Activated CD8-positive, alpha-beta T cell treated with anti-CD3 and anti-CD28 coated beads, Interleukin-2, amount 10 ng/mL, durations not matched to agents 7 days and 5 days (primary cell): ENCODE measurements at places on chromosomes 6 and 20.

GRCh38 chr6:22413681-22414311 is 117.0 kb upstream of the PRL start:
- no peak for DNase-seq

DNA sequence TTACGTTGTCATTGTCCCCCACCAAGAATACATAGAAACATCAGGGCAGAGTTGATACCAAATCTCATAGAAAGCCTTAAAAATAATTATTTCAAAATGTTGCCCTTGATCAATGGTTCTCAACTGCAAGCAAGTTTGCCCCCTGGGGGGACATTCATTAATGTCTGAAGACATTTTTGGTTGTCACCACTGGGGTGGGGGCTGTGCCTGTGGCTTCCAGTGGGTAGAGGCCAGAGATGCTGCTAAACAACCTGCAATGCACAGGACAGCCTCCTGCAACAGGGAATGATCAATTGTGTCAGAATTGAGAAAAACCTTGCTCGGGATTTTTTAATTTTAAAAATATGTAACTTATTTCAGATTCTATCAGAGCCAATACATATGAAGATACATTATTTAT is 130.6 kb upstream of the DOK5 start:
- DNase-seq = no peak

GRCh38 chr6:129597023-129597713 is 112.8 kb downstream of the ARHGAP18 start:
- DNase-seq = no peak

DNA sequence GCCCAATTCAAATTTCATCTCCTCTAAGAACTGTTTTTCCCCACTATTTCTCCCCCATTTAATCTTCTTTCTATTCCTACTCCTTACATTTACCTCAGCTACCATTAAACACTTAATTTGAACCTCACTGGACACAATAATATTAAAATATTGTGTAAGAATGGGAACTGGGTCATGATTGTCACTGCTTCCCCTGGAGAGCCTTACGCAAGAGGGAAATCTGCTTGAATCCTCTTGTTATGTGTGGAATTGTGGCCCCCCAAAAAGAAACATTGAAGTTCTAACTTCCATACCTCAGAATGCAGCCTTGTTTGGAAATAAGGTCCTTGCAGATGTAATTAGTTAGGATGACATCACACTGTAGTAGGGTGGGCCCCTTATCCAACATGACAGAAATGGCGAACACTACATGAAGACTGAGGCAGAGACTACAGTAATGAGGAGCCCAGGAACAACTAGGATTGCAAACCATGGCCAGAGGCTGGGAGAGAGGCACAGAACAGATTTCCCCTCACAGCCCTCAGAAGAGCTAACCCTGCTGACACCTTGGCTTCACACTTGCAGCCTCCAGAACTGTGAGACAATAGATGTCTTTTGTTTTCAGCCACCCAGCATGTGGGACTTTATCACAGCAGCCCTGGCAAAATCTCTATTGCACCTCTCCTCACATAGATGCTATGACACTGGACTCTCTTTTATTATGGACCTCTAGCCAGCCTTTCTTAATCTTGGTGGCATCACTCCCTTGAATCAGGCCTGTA is 29.9 kb downstream of the HIVEP2 start:
- DNase-seq = no peak

DNA sequence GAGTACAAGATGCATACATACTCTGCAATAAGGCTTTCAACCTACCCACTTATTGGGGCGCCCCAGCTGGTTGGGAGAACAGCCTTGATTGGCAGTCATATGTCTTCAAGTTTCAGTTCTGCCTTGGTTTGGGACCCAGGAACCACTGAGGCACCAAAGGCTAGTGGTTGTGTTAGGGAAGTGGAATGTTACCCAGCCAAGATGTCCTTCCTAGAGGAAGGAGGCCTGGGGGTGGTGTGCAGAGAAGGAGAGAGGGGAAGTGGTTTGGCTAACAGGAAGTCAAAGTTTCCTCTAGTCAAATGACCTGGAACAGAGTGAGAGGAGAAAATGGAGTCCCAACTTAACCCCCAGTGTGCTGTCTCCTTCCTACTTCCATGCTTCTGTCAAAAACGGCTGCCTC is 59.4 kb downstream of the CD164 start:
- no peak for DNase-seq

DNA sequence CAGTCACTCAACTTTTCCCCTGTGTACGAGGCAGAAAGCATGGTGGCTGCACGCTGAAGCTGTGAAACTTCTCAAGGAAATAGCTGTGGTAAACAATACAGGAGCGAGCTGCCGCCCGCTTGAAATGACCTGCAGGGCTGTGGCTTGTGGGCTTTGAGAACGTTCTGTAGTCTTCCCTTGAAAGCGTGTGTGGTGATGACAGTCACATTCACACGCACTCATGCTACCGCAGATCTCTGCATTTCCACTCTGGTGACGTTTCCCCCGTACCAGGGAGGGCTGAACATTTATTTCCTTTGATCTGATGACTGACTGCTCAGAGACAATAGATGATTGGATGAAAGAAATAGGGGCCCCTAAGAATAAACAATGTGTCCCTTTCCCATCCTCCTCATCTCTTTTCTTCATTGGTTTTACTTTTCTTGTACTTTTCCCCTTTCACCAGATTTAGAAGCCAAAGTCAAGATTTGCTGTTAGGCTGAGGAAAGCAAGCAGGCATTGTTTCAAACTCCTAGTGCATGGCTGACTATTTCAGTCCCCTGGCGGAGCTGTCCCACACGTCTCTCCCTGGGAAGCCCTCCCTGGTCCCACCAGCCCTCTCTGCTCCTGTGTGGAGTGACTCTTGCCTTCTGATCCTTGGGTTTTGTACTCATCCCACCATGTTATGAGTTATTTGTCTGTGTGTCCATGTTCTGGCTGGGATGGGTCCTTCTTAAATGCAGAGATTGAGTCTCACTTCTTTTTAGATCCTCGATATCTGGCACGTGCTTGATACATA is 3.9 kb downstream of the SYTL3 start:
- peak; percentile 97 for DNase-seq

- no peak for DNase-seq
These were observed 43.3 kb upstream of the CTAGE9 start for GRCh38 chr6:131754088-131754487.

GRCh38 chr6:157056275-157056674 is 267.0 kb downstream of the TMEM242 start:
- DNase-seq = no peak

DNA sequence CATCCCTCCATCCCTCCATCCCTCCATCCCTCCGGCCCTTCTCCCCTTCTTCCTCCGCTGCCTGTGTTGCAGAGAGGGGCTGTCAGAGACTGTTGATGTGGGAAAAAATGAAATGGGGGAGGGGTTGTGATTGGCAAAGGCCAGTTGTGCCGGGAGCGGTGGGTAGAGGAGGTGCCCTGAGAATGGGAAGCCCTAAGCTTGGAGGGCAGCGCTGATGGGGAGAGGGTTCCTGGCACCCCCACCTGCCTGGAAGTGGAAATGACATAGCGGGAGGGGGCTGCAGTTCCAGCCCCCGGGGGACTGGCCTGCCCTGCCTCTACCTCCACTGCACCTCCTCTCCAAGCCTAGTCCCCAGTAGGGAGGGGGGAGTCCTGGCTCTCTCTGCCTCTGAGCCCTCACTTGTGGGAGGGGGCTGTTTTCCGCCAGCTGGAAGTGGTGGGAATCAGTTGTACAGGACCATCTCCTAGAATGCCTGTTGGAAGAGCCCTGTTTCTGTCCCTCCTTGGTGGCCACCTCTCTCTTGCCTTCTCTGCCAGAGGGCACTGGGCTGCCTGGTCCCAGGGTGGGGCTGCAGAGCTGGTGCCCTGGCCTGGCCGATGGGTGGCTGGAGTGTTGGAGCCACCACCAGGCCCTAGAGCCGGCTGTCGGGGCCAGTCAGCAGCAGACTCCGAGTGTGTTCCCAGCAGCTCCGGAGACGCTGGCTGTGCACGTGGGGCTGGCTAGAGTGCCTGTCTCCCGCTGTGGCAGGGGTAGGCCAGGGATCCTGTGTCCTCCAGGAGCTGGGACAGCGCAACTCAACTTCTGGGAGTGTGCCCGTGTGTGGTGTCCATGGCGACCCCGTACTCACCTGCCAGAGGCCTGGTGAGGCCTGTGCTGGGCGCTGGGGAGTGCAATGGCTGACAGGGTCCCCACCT is 1.5 kb downstream of the DLGAP4 start:
- no peak for DNase-seq

GRCh38 chr20:60294632-60295031 is 336.4 kb downstream of the CDH26 start:
- DNase-seq = peak; percentile 23

- peak; percentile 68 for DNase-seq
These were observed 75.4 kb upstream of the ECI2 start for GRCh38 chr6:4210629-4211419.

DNA sequence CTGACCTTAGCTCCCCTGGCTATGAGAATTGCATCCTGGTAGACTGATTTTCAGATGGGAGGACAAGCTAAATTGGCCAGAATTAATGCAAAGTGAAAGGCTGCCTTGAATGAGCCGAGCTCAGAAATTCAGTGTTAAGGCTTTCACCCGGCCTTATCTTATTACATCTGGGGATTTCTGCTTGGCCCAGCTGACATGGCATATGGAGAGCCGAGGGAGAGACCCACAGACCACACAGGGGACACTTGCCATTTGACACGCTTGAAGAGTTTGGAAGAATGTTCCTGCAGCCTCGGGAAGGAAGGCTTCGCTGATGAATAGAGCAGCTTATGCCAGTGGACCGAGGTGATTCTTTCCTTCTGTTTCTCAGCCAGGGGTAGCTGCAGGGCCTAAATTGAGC is 9.0 kb downstream of the MOCS3 start:
- no peak for DNase-seq

DNA sequence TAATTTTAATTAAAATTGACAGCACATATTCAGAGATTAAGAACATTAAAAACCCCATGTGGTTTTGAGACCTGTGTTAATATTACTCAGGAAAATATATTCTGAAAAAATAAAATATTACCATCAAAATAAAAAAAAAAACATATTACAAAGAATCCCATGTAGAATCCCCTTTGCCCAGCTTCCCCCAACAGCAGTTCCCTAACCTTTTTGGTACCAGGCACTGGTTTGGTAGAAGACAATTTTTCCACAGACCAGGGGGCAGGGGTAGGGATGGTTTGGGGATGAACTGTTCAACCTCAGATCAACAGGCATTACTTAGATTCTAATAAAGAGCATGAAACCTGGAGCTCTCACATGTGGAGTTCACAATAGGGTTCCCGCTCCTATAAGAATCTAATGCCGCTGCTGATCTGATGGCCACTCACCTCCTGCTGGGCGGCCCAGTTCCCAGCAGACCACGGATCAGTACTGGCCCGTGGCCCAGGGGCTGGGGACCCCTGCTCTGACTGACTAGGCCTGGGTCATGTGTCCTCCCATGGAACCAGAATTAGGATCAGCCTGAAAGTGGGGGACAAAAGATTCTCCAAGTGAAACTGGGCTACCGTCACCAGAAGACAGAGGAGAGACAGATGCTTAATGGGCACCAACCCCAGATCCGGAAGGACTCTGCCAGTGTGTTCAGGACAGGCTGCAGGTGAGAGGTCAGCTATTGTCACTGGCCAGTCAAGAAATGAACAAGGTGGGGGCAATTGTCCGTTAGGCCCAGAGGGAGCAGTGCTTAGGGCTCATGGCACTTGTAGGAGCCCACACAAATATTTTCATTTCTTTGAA is 235.5 kb downstream of the PREX1 start:
- DNase-seq = no peak

- no peak for DNase-seq
These were observed 389.8 kb upstream of the AGPAT4 start for GRCh38 chr6:161663682-161664081.

DNA sequence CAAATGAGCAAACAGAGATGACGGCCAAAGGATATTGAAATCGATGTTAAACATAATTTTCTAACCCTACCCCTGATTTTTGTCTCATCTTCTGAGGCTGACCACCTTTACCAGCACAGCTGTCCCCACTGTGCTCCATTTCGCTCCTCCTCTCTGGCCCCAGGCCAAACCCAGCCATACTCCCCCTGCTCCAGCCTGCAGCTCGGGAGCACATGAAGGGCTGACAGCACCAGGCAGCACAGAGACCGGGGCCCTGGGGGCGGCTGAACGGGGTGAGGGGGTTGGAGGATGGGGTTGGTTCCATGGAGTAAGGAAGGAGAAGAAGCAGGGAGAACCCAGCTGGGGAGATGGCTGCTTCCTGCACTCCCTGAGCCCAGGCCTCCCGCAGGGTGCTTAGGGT is 3.2 kb upstream of the NCR2 start:
- DNase-seq = peak; percentile 20

- DNase-seq = no peak
These were observed 24.5 kb upstream of the TCP11 start for GRCh38 chr6:35165630-35166071.

- no peak for DNase-seq
These were observed 136.7 kb downstream of the MAP3K4 start for GRCh38 chr6:161128230-161128629.

GRCh38 chr6:157099912-157100593 is 223.3 kb downstream of the TMEM242 start:
- peak; percentile 55 for DNase-seq

- DNase-seq = no peak
These were observed 281.8 kb upstream of the MAP3K7 start for GRCh38 chr6:90868656-90869055.

DNA sequence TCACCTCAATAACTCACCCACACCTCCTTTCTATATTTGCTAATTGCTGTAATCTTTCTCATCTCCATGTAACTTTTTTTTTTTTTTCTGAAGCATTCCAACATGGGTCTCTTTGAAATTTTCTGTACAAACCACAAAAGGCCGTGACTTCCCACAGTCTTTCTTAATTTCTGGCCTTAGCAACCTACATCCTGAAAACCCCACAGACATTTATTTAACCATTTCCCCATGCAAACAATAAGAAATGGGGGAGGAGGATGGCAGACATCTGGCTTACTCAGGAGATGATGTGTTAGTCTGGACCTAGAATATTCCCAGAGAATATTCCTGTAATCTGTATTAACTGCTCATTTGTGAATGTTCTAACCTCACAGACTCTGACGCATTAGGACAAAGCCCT is 57.6 kb downstream of the MEP1A start:
- no peak for DNase-seq

GRCh38 chr6:44057238-44057930 is 69.9 kb downstream of the MRPL14 start:
- no peak for DNase-seq

- DNase-seq = peak; percentile 70
These were observed 106.5 kb downstream of the ATP9A start for GRCh38 chr20:51661609-51662178.
